ENCODE measurements at places on chromosomes 4 and X.

- no peak for DNase-seq
Observed at GRCh38 chr4:8910100-8910821, 38.6 kb upstream of the HMX1 start.

DNA sequence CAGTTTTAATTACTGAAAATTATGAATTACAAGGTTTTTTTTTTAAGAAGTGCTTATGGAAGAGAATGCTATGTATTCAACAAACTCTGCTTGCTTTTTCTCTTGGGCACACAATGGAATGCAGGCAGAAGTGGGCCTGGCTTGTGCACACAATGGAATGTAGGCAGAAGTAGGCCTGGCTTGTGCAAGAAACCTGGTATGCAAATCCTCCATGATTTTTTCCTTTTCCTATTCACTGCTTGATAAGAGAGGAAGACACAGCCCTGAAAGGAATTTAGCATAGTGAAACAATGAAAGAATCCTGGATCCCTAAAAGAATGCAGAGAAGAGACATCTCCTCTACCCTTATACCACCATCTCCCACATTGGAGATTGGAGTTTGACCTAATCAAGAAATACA lies 138.4 kb downstream of the COL25A1 start:
- no peak for DNase-seq

GRCh38 chr4:51843309-51844152 lies 578 bp downstream of the DCUN1D4 start:
- DNase-seq, result peak; percentile 48

GRCh38 chr4:2937986-2938385 lies 25.2 kb downstream of the NOP14 start:
- DNase-seq, result no peak

GRCh38 chr4:7050481-7051143 lies 7.4 kb downstream of the TADA2B start:
- DNase-seq, result no peak

- DNase-seq, result no peak
Observed at GRCh38 chrX:2388669-2389068, 112.1 kb downstream of the DHRSX start.

DNA sequence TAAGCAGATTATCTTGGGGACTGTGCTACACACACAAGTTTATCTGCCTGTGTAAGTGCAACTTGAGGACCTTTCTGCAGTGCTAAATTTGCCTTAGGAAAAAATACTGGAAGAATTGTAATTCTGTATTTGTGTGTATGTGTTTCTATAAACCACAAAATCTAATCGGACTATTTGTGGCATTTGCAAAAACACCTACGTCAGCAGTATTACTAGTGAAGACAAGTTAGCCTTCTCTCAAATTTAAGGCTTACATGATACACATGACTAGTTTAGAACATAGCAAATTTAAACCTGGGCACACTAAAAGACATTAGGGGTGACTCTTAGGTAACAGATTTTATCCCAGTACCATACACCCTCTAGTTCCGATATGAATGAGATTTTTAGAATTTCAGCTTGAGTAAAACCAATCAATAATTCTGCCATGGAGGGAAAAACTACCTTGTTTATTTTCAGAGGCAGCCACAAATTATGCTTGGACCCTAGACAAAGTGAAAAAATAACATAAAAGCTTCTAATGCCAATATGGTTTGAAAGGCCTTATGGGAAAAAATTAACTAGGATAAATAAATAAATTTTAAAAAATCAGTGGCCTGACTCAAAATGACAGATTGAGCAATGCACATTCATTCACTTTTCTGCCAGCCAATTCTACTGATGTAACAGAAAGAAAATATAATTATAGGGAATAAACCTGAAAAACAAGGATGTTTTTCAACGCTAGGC lies 176.4 kb downstream of the SNCA start:
- no peak for DNase-seq

GRCh38 chrX:85503258-85504158 lies 124.0 kb upstream of the POF1B start:
- no peak for DNase-seq

DNA sequence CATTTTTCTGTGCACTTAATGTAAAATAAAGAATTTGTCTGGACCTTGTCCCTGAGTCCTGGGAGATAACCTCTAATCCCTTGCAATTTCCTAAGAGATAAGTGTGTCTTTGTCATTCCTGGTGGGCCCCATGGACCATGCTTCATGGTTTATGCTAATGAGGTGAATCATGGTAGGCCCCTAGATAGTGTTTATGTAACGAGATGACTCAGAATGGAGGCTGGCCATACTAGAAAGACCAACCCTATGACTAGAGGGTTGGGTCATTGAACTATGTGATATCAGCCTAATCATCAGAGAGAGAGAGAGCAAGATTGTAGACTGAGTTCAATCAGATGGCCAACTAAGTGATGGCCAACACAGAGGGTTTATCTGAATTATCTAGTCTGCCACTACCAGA lies 64.2 kb upstream of the NHSL2 start:
- no peak for DNase-seq

DNA sequence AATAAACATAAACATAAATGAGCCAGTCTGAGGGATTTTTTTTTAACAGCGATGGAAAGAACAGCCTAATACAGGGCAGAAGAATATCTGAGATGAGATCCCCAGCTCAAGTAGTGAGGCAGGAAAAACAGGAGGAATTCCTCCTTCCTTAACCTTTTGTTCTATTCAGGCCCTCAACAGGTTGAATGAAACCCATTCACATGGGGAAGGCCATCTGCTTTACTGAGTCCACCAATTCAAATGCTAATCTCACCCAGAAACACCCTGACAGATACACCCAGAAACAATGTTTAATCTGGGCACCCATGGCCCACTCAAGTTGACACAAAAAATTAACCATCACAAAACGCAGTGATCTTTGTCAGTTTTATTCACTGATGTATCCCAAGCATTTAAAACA lies 45.5 kb downstream of the SMIM31 start:
- DNase-seq, result no peak

DNA sequence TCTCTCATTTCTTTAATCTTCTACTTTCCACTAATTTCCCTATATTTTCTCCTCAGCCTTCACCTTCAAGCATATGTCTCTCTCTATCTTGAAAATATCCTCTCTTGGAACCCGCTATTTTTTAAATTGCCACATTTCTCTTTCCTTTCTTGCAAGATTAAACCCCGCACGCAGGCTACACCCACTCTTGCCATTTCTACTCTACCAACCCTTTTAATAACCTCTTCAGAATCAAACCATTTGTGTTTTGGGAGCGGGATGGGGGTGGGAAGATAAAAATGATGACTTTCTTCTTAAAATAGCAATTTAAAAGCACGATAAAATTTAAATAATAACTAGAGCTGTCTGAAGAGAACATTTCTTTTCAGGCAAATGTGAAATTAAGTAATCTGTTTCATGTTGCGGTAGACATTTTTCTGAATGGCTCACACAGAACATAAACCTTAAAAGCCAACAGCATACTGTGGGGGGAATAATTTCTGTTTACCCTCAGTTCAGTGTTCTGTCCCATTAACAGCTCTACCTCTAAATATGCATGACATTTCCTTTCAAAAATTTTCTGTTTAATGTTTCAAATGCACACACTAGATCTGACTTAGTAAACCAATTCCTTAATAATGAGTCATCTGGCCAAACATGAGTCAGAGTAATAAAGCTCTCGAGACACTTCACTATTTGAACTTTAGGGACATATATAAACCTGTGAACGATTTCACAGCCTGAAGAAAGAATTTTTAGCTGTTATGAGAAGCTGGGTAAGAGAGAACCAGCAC lies 20.5 kb downstream of the ARSJ start:
- peak; percentile 62 for DNase-seq

- DNase-seq, result no peak
Observed at GRCh38 chr4:68271851-68272357, 26.4 kb upstream of the TMPRSS11B start.

- DNase-seq, result no peak
Observed at GRCh38 chr4:129094347-129094746, 1.0 kb upstream of the SCLT1 start.

GRCh38 chrX:118562582-118563164 lies 67.1 kb downstream of the DOCK11 start:
- DNase-seq, result no peak

GRCh38 chr4:145583191-145584055 lies 35.8 kb upstream of the MMAA start:
- DNase-seq, result no peak

GRCh38 chr4:126547352-126547751 lies 1085.4 kb upstream of the INTU start:
- no peak for DNase-seq
